ENCODE measurements at places on chromosomes 1 and 21. TPM values are rescaled to one million over a fixed set of nuclear protein-coding genes. Genes with fewer than 3 reads are reported as not detected.

Gene GPX7
- total RNA-seq: 12.3 TPM

Gene RGS5
- total RNA-seq: 2.5 TPM

Gene SLC9C2
- not detected for total RNA-seq

DNA sequence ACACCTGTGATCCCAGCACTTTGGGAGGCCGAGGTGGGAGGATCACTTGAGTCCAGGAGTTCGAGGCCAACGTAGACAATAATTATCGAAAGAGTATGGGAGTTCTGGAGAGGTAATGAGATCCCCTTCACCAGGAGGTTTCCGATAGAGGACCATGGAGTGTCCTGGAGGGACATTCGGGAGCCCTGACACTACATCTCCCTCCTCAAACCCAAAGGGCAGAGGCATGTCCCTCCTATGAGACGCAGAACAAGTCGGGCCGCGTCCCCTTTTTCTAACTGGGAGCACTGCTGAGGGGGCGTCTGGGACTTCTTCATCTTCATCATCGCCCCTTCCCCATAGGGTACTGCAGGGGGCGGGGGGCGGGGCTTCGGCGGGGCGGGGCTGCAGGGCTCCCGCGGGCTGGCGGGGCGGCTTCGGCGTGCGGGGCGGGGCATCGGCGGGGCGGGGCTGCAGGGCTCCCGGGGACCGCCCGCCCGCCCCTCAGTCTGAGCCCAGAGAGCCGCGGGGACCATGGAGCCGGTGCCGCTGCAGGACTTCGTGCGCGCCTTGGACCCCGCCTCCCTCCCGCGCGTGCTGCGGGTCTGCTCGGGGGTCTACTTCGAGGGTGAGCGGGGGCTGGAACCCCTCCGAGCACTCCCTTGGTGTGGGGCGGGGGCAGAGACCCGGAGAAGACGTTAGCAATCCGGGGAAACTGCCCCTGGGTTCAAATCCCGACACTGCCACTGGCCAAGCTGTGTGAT, at the start of gene THEMIS2:
TSS of gene THEMIS2 (plus strand) at position 486 of the 743 bp plus-strand sequence. CDS start at position 514, 28 bp downstream.
- H3K36me3 ChIP-seq: peaks cover 9% of the 10 kb centered on the region
- no peaks in the 10 kb centered on the region for H3K27me3 ChIP-seq
- H3K27ac ChIP-seq: peak within 1 kb of the TSS; percentile 67
- H3K4me3 ChIP-seq: peak within 1 kb of the TSS; percentile 84
- DNase-seq: peak; percentile 76

DNA sequence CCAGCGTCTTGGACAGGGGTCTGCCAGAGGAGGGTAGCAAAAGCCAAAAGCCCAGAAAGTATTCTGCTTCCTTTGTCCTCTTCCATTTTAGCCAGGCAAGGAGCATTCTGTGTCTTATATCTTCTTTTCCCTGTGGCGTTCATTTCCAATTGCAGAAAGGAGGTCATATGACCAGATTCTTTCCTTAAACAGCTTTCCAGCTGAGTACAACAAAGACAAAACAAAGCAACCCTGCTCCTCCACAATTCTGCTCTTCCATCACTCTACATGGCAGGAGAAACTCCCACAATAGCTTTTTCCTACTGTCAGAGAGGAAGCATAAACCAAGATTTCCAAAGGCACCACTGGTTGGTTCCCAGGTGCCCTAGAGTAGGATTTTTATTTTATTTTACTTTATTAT, 19.7 kb downstream of the ENSA start:
- H3K4me3 ChIP-seq: no peak overlapping the region
- H3K27me3 ChIP-seq: no peaks in the 10 kb centered on the region
- DNase-seq: no peak
- H3K27ac ChIP-seq: peak overlapping the region; percentile 23
- no peaks in the 10 kb centered on the region for H3K36me3 ChIP-seq

DNA sequence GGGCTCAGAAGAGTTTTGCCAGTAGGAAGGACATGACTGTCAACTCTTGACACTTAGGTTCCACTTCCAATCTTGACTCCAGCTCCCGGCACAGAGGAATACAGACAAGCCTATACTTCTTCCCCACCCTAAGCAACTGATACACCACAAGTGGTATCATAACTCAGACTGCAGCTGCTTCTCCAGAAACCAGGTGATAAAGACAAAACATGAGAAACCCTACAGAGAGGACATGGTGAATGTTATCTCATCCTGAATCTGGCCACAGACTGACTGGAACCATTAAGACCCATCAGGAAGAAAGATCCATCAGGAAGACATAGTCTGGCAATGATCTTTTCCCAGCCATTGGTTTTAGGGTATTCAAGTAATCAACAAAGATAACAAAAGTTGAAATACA, 13.8 kb downstream of the PAXBP1 start:
- H3K4me3 ChIP-seq: no peak overlapping the region
- no peak for DNase-seq
- no peak overlapping the region for H3K27ac ChIP-seq
- H3K4me1 ChIP-seq: no peaks in the 10 kb centered on the region

DNA sequence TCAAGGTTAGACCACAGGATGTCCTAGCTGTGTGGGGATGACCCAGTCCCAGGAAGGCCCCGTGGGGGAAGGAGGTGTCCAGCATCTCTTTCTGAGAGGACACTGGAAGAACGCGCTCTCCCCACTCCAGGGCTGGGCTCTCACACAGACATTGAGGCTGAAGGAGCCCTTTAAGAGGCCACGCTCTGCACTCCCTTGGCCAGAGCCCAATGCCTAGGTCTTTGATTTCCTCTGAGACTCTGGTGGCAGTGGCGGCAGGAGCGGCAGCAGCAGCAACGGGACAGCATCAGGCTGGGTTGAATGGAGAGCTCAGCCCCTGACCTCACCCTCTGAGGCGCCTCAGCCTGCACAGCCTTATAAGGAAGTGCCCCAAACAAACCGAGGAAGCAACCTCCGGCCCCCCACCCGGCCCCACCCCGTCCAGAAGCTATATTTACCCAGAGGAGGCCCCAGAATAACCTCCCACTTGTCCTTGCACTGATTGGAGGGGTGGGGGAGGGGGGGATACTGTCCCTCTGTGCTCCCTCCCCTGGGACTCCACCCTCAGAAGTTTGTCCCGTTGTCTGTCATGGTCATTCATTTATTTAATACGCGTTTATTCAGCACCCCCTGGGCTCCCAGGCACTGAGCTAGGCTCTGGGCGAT, 12.3 kb downstream of the NES start:
- H3K4me3 ChIP-seq: no peak overlapping the region
- H3K36me3 ChIP-seq: no peaks in the 10 kb centered on the region
- no peak overlapping the region for H3K27ac ChIP-seq
- DNase-seq: no peak

GRCh38 chr1:85371021-85371420, 93.9 kb downstream of the DDAH1 start:
- no peak for DNase-seq
- no peaks in the 10 kb centered on the region for H3K36me3 ChIP-seq
- H3K4me3 ChIP-seq: no peak overlapping the region
- H3K27ac ChIP-seq: no peak overlapping the region
- no peaks in the 10 kb centered on the region for H3K4me1 ChIP-seq

DNA sequence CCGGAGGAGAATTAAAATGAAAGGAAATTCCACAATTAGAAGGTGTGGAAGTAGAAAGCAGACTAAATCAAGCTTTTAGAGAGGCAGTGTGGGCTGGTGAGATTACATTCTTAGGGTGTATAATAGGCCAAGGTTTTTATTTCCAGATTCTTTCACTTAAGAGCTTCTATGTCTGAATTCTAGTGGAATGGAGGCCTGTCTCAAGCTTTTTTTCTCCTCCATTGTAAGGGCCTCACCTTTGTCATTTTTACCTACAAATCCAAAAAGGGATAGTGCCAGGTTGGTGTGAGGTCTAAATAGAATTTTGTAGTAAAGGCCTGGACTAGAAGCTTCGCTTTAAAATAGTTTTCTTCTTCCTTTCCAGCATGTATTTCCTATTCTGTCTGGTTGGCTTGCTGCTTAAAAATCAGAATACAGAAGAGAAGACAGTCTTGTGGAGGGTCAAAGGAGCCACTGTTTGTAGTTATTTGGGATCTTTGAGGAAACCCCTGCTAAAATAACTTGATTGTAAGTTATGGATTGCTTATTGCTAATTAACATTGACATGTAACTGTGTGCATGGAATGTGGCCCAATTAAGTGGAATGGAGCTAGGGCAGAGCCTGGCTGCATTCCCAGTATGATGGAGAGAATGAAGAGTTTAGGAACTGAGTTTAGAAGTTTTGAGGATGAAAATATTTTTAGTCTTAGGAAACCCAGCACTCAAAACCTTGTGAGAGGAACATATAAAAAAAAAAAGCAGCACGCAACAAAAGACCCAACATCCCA, 162.5 kb upstream of the B3GALT2 start:
- no peaks in the 10 kb centered on the region for H3K4me1 ChIP-seq
- H3K27ac ChIP-seq: no peak overlapping the region
- H3K36me3 ChIP-seq: no peaks in the 10 kb centered on the region
- no peak overlapping the region for H3K4me3 ChIP-seq
- DNase-seq: no peak
- no peaks in the 10 kb centered on the region for H3K27me3 ChIP-seq

- peak overlapping the region; percentile 43 for H3K27ac ChIP-seq
- peak; percentile 91 for DNase-seq
- no peak overlapping the region for H3K4me3 ChIP-seq
These were observed 20.6 kb upstream of the SH3D21 start for GRCh38 chr1:36285443-36286101.

DNA sequence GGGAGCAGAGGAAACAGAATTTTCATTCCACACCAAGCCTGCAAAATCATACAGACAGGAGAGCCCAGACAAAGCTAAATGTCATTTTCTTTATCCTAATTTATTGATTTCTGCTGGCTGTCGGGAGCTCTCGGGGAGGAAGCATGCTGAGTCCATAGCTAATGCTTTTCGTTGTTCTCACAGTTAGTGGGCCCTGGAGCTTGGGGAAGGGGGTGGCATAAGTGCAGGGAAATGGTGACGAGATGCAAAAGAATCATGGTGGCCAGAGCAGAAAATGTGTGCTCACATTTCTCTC, 202.4 kb downstream of the TOMM20 start:
- H3K36me3 ChIP-seq: no peaks in the 10 kb centered on the region
- no peak for DNase-seq
- no peak overlapping the region for H3K27ac ChIP-seq
- peaks cover 20% of the 10 kb centered on the region for H3K4me1 ChIP-seq
- H3K4me3 ChIP-seq: peak overlapping the region; percentile 84

DNA sequence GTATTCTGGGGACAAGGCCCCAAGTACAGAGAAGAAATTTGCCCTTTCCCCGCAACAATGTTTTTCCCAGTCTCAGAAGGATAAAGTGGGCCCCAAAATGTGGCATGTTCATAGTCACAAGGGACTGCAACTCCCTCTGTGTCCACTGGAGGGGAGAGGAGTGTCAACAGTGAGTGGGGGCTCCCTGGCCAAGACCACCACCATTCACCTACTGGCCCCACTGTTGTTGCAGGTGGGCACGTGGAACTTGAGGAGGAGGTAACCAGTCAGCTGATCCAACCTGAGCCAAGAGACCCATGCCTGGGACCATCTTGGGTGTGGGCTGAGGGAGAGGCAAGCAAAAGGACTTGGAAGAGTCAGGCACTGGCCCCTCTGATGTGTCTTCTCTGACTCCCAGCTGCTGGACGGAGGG, 777 bp downstream of the NUDT17 start:
- H3K4me3 ChIP-seq: peak overlapping the region; percentile 86
- DNase-seq: peak; percentile 53
- peaks cover 32% of the 10 kb centered on the region for H3K36me3 ChIP-seq
- H3K4me1 ChIP-seq: peaks cover 16% of the 10 kb centered on the region
